Progenitor cell of endocrine pancreas (in vitro differentiated cells): ENCODE measurements at places on chromosomes 4 and X.
A peak's percentile ranks its signal among the peaks of the same experiment; 100 is the strongest.

DNA sequence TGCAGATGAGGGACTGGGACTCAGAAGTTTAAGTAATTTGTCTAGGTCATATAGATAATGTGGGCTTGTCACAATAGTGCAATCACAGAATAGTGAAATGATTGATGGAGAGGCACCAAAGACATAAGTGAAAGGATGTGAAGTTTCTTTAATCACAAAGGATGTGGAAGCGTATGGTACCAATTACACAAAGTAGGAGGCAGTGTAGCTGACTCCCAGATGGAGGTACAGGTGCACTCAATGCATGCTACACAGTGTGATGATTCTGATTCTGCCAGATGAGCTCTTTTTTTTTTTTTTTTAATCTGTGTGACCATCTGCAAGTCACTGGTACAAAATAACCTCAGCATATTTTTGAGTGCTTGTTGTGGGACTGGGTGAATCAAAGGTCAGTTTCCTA lies 411.3 kb downstream of the SPRY1 start:
- no peak for DNase-seq

DNA sequence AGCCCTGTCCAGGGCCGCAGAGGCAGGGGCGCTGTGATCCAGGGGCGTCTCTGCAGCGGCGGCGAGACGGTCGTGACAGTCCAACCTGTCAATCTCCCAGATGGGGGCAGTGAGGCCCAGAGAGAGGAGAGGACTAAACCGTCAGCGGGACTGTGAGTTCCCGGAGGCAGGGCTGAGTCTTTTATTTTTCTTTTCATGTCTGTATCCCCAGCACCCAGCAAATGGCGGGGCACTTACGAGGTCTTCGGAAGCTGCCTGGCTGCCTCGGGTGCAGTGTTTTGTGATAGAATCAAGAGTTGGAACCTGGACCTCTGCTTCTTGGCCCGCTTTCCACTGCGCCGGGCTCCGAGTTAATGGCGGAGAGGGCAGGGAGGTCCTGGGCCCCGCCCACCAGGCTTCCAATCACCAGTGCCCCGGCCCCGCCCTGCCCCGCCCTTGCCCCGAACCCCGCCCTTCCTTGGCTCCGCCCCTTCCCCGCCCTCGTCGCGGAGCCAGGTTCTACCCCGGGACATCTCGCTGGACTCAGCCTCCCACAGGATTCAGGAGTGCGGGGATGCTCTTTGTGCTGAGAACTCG lies 35.3 kb upstream of the GRPEL1 start:
- DNase-seq = peak; percentile 41

DNA sequence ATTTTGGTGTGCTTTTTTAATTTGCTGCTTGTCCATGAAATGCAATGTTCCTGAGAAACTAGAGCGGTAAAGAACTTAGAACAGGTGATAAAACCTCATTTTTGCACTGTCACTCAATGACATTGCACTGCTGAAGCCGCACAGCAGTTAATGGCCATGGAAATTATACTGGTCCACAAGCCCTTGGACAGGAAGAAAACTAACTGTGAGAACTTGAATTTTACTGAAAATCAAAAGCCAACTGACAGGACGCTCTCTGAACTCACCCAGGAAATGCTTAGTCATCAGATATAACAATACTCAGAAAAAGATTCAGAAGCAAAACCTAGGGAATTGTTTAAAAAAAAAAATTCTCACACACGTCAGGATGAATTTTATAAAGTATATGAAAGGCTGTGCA lies 246.4 kb upstream of the SLC7A11 start:
- DNase-seq = no peak

DNA sequence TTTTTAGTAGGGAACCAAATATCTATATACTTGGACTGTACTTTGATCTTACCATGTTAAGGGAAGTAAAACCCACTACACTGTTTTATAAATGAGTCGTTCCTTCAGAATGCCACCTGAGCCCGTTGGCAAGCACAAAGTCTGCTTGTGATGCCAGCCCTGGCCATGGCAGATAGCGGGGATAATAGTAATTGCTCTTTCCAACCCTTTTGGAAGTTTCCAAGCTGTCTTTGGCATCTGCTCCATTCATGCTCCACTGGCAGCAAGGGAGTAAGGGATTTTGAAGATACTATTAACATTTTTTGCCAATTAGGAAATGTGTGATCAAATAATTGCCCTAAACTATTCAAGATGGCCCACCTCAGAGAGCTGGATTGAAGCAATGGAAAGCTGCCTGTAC lies 689.2 kb upstream of the SLIT2 start:
- DNase-seq = no peak

- DNase-seq = no peak
Measured at GRCh38 chr4:182932651-182933050, 15.5 kb upstream of the DCTD start.

DNA sequence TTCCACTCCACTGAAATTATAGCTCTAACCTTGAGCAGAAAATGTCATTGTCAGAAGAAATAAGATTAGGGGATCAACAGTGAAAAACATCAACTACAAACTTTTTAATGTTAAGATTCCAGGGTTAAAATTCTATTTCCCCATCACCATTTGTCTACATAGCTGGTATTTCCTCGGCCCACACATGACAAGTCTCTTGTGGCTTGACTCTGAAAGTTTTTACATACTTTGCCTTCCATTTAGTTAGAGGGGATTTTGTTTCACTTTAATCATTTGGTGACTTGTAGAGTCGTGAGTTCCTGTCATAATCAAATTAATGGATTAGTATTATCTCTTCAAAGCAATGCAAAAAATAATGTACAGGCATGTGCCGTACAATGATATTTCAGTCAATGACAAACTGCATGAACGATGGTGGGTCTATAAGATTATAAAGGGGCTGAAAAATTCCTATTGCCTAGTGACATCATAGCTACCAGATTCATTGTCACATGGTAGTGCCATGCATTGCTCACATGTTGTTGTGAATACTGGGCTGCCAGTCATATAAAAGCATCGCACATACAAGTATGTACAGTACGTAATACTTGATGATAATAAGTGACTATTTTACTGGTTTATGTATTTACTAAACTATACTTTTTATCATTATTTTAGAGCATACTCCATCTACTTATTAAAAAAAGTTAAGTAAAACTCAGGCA lies 72.0 kb downstream of the ING2 start:
- DNase-seq = no peak

GRCh38 chrX:155216940-155217440 lies 730 bp downstream of the VBP1 start:
- no peak for DNase-seq

GRCh38 chr4:146283758-146284651 lies 69.7 kb downstream of the REELD1 start:
- no peak for DNase-seq

DNA sequence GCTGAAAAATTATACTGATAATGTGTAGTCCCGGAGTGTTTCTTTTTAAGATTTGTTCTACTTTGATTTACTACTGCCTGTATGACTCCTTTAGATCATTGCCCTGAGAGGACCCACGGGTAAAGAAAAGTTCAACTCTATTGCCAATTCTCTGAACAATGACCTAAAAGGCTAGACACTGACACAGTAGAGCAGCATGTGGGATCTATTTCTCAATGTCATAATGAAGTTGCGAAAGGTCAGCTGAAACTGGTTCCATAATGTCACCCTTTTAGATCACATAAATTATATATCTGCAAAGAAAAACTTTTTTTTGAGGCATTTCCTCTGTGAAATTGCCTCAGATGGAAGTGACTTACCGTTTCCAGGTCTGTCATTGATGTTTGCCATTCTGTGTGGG lies 67.4 kb downstream of the GLRB start:
- no peak for DNase-seq

DNA sequence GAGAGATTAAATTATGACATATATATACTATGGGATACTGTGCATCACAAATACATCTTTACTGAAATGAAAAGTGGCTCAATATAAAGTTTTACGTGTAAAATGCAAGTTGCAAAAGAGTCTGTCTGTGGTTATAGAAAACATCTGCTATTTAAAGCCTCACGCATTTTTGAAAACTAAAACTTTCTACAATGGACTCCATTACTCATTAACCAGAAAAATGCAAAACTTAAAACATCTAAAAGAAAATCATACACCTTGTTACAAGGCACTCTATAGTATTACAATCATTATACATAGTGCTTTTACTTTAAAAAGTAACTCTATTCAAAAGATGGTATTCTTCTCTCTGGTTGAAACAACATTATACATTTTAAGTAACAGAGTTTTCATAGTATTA lies 755.6 kb downstream of the DMD start:
- DNase-seq = no peak

DNA sequence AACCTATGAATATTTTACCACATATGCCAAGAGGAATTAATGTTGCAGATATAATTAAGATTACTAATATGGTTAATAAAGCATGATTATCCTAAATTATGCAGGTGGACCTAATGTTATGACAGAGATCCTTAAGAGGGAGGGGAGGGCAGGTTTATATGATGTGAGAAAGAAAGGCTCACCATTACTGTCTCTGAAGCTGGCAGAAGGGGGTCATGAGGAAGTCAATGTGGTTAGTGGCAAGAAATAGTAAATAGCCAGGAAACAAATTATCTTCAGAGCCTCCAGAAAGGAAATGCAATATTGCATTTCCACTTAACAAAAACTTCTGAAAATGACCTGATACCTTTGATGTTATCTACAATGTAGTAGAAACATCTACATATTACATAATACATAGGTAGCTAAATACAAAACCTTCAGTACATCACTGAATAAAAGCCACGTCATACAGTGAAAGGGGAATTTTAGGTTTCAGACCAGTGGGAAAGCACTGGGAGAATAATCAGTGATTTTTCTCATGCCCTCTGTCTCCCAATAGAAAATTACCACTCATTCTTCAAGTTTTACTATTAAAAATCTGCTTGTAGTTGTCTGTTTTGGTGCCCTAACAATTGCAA lies 609.2 kb downstream of the SPOCK3 start:
- DNase-seq = no peak

GRCh38 chr4:138190452-138190858 lies 51.7 kb downstream of the SLC7A11 start:
- DNase-seq = no peak

GRCh38 chr4:167218022-167218608 lies 16.2 kb downstream of the SPOCK3 start:
- no peak for DNase-seq

DNA sequence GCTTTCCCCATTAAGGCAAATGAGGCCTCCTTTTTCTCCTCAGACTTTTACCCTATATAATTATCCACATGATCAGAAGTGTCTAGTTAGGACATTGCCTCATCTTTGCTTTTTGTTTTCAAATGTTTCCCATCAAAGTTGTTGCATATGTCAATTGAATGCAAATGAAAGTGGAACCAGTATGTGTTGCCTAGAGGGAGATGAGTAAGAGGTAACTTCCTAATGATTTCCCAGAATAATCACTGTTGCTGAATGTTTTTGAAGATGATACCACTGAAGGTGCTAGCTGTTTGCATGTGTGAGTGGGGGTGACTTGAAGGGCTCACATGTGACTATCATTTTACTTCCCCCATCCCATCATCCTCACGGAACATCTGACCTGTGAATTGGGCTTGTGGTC lies 33.9 kb downstream of the PAK3 start:
- no peak for DNase-seq

- DNase-seq = no peak
Measured at GRCh38 chr4:105605493-105605892, 53.1 kb downstream of the ARHGEF38 start.

GRCh38 chrX:43940816-43941474 lies 32.2 kb downstream of the NDP start:
- DNase-seq = no peak

GRCh38 chr4:125789023-125789422 lies 474.3 kb downstream of the FAT4 start:
- no peak for DNase-seq

DNA sequence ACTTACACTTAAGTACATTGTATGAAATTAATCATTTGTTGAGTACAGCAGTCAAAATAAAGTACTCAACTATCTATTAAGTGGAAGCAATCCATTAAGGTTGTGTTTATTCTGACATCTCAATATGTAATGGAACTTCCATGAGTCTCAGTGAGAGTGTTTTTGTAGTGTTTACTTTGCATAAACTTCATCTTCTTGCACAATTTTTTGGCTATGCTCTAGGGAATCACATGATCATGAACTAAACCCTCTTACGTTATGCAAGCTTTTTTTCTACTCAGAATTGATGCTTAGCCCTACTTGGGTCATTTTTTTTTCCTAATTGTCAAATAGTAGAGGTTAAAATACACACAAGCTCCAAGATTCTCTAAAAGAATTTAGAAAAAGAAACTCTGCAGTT lies 21.1 kb upstream of the PIGA start:
- no peak for DNase-seq

- no peak for DNase-seq
Measured at GRCh38 chr4:5391492-5391891, 316.9 kb downstream of the EVC2 start.

GRCh38 chr4:119240128-119240527 lies 27.6 kb downstream of the USP53 start:
- DNase-seq = no peak

GRCh38 chrX:136665258-136665900 lies 17.4 kb downstream of the CD40LG start:
- DNase-seq = no peak

DNA sequence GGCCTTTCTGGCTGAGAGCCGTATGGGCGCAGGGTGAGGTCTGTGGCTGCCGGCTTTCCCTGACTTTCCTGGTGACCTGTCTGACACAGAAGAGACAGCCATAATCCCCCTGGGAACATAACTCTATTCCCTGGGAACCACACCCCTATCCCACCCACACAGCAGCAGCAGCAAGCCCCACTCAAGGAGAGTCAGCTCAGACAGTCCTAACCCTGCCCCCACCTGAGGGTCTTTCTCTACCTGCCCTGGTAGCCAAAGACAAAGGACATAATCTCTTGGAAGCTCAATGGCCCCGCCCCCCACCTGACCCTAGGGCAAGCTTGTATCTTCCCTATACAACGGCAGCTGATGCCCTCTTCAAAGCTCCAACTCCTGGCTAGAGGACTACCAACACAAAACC lies 74.6 kb downstream of the PABPC4L start:
- no peak for DNase-seq

DNA sequence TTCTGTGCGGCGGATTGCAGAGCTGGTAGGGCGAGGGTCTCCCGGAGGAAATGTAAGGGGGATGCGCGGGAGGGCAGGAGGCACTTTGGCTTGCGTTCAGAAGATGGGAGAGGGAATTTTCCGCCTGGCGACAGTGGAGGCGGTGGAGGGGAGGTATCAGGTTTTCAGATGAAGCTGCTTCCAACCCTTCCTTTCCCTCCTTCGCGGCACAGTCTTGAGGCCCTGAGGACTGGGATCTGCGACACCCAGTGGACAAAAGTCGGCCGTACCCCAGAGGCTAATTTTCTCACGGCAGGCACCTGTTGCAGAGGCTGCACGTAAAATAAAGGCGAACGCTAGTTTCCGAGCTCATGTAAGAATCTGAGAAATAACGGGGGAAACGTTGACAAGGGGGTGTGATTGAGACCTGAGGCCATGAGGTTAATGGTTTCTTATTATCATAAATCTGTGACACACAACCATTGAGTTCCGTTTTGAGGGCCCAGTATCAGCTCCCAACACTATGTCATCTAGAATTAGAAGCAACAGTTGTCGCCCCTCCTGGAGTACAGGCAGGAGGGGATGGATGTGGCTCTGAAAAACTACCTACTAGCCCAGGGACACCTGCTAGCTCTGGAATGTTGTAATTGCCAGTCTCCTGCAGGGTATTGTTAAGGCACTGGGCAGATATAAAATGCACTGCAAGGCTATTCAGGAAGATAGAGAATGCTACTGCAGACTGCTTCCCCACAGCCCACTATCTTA lies 1.1 kb downstream of the ZCCHC18 start:
- DNase-seq = peak; percentile 24
